ENCODE measurements at places on chromosomes 13 and 19. TPM values are rescaled to one million over a fixed set of nuclear protein-coding genes. Genes with fewer than 3 reads are reported as not detected.

Gene SERPINE3
- total RNA-seq: not detected

Gene FBL
- total RNA-seq: 587 TPM

Gene ZNF471
- total RNA-seq: 0.02 TPM

Gene ZSCAN18
- total RNA-seq: 1.1 TPM

Gene U2AF1L4
- 26.6 TPM for total RNA-seq

Gene IGFL2
- 0.84 TPM for total RNA-seq

Gene FAM124A
- total RNA-seq: 2.6 TPM

Gene PNMA8A
- total RNA-seq: 11.7 TPM

Gene CNMD
- total RNA-seq: not detected

Gene GAS6
- total RNA-seq: 7.9 TPM

Gene ZNF749
- total RNA-seq: 14.7 TPM

Gene ZNF20
- 0.20 TPM for total RNA-seq

Gene TEX29
- 0.19 TPM for total RNA-seq

Gene CCDC194
- not detected for total RNA-seq

Gene COMP
- total RNA-seq: not detected

Gene APOC4
- not detected for total RNA-seq

Gene YJEFN3
- 3.0 TPM for total RNA-seq

Gene ZNF345
- total RNA-seq: 0.53 TPM

Gene CACNG7
- 10.4 TPM for total RNA-seq
